ENCODE measurements at places on chromosomes 3 and 15. TPM values are rescaled to one million over a fixed set of nuclear protein-coding genes. Genes with fewer than 3 reads are reported as not detected.

ENTPD3 gene
- total RNA-seq: 0.66 TPM

XCR1 gene
- total RNA-seq: not detected

CPNE9 gene
- not detected for total RNA-seq

BAHD1 gene
- 4.1 TPM for total RNA-seq

CLDN16 gene
- not detected for total RNA-seq

RPL15 gene
- 1,875 TPM for total RNA-seq

DOCK3 gene
- 5.3 TPM for total RNA-seq

STRA6 gene
- not detected for total RNA-seq

MED12L gene
- 0.22 TPM for total RNA-seq

MINAR1 gene
- 0.19 TPM for total RNA-seq

DUOXA1 gene
- 0.51 TPM for total RNA-seq

GPR62 gene
- total RNA-seq: not detected

RTP1 gene
- not detected for total RNA-seq

RAB7A gene
- 151 TPM for total RNA-seq

SPRED1 gene
- total RNA-seq: 22.2 TPM

PROK2 gene
- not detected for total RNA-seq

SGO1 gene
- total RNA-seq: not detected

GNAT1 gene
- total RNA-seq: not detected

LMAN1L gene
- total RNA-seq: not detected

CCR9 gene
- not detected for total RNA-seq

IQCF5 gene
- total RNA-seq: not detected

PFN2 gene
- total RNA-seq: 34.4 TPM

PPP2R3A gene
- total RNA-seq: 14.7 TPM

All from subcutaneous adipose tissue (tissue), 4 donors.